ENCODE measurements at places on chromosomes 1 and 21. TPM values are rescaled to one million over a fixed set of nuclear protein-coding genes. Genes with fewer than 3 reads are reported as not detected.

KCNT2 gene
- total RNA-seq, result 8.4 TPM

TSPAN2 gene
- 10.9 TPM for total RNA-seq

ZBTB37 gene
- 5.0 TPM for total RNA-seq

MMP23B gene
- total RNA-seq, result 71.3 TPM

OR14K1 gene
- not detected for total RNA-seq

LAD1 gene
- total RNA-seq, result 0.43 TPM

ERICH3 gene
- total RNA-seq, result not detected

KCNH1 gene
- not detected for total RNA-seq

DNA sequence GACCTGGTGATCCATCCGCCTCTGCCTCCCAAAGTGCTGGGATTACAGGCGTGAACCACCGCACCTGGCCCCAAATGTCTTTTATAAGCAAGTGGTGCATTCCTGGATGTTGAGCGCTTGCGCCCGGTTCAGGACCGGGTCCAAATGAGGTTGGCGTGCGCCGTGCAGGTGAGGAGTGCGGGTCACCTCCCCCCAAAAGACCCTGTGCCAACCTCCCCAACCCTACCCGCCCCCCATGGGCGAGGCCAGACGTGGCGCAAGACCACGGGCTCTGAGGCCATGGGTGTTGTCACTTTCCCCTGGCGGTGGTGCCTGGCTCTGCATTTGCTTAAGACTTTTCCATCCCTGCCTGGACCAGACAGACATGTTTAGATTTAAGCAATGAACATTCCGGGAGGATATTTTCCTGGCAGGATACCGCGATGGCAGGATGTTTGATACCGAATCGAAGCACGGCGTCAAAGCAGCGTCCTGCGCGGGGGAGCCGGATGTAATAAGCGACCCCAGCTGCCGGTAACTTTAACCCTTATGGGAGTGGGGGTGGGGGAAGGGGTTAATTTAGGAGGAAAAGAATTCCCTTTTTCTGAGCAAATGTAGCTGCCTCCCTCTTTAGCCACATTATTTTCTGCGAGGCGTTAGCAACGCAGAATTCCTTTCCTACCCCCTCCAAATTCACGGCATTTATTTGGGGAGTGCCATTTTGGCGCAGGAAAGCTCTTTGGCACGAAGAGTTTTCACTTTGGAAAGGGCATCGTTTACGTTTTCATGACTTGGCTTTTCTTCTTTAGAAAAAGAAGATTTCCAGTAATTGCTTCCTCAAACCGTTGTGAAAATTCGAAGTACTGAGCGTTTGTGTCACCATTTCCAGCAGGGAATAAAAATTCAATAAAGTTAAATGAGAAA lies 27.8 kb upstream of the RNF187 start:
- peak; percentile 75 for DNase-seq

DNA sequence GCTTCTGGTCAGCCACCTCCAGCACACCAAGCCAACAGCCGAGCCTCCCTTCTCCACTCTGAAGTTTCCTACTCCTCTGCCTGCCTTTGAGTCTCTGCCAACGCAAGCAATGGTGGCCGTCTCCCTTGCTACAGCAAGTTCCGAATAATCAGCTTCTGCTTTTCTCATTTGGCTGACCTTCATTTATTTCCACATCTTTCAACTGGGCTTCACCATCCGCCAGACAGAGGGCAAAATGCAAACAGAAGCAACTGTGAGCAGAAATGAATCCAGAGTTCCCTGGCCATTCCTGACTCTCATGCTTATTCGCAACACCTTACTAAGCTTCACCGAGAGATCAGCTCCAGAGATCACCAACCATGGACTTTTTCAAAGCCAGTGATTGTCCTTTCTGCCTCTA lies 621.0 kb downstream of the NPHP4 start:
- DNase-seq, result no peak

DNA sequence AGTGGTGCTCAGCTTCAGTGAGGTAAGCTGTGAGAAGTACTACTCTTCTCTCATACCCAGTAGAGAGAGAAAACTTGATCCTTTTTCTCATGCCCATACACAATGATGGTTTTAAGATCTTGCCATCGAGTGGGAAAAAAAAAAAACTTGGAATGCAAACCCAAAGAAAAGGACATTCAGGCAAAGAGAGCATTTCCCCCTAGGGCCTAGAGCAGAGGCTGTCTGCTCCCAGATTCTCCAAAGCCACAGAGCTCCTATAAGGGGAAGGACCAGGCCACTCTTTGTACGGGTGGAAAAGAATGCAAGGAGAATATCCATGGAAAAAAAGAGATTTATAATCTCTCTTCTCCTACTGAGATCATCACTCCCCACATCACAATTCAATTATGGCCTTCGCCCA lies 34.9 kb downstream of the MROH9 start:
- no peak for DNase-seq

DNA sequence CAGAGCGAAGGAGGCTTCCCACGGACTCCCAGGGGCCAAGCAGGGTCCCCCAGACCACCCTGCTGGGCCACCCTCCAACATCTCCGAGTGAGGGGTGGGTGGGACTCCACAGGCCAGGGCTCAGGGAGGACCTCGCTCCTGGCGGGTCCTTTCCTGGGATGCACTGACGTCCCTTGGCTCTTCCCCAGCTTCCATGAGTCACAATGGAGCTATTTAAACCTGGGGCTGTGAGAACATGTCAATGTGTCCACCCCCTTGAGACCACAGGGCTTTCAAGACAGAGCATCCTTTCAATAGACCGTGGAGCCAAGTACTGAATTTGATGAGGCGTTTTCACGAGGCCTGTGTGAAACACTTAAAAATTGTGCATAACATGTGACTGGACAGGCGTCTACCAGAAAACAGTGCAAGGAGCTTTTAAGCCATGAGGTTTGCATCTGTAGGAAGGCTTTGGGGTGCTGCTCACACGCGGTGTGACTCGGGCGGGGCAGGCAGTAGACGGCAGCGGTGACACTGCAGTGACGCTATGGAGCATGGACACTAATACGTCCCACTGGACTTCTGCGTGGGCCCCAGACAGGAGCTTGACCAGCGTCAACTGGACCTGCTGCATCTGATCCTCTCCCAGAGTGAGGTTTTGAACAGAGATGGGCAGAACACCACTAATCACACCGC lies 24.1 kb upstream of the NPHP4 start:
- no peak for DNase-seq

GRCh38 chr1:39048745-39049370 lies 22.7 kb downstream of the NDUFS5 start:
- no peak for DNase-seq

GRCh38 chr1:198932351-198932991 lies 293.6 kb downstream of the PTPRC start:
- DNase-seq, result no peak

GRCh38 chr1:7509598-7509997 lies 261.5 kb upstream of the VAMP3 start:
- no peak for DNase-seq

All from ascending aorta (tissue), 2 donors.